ENCODE measurements at places on chromosomes 4 and X.

DNA sequence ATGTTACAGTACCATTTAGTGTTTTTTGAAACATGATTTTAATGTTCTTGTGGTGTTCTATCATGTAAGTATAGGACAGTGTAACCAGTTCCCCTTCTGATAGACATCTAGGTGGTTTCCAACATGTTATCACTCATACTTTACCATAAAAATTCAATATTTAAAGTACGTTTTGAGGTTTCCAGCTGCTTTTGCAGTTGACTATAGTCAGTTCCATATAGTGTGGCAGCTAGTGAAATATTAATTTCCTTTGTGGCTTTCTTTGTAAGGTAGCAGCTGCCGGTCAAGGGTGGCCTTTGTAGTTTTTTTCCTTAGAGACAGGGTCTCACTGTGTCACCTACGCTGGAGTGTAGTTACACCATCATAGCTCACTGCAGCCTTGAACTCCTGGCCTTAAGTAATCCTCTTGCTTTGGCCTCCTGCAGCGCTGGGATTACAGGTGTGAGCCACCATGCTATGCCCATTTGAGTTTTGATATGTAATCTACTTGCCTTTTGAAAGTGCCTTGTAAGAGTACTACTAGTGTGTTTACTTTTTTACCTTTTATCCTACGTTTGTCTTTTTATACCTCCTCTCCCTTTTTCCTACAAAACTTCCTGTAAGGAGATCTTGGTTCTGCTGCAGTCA lies 63.0 kb downstream of the ARHGAP10 start:
- no peak for DNase-seq

GRCh38 chr4:105859233-105859632 lies 36.0 kb upstream of the NPNT start:
- no peak for DNase-seq

GRCh38 chr4:168802222-168802621 lies 207.8 kb downstream of the CBR4 start:
- DNase-seq, result no peak

- no peak for DNase-seq
Observed at GRCh38 chr4:122619611-122620010, 1.3 kb downstream of the IL21 start.

- no peak for DNase-seq
Observed at GRCh38 chrX:6852869-6853268, 294.6 kb upstream of the STS start.

DNA sequence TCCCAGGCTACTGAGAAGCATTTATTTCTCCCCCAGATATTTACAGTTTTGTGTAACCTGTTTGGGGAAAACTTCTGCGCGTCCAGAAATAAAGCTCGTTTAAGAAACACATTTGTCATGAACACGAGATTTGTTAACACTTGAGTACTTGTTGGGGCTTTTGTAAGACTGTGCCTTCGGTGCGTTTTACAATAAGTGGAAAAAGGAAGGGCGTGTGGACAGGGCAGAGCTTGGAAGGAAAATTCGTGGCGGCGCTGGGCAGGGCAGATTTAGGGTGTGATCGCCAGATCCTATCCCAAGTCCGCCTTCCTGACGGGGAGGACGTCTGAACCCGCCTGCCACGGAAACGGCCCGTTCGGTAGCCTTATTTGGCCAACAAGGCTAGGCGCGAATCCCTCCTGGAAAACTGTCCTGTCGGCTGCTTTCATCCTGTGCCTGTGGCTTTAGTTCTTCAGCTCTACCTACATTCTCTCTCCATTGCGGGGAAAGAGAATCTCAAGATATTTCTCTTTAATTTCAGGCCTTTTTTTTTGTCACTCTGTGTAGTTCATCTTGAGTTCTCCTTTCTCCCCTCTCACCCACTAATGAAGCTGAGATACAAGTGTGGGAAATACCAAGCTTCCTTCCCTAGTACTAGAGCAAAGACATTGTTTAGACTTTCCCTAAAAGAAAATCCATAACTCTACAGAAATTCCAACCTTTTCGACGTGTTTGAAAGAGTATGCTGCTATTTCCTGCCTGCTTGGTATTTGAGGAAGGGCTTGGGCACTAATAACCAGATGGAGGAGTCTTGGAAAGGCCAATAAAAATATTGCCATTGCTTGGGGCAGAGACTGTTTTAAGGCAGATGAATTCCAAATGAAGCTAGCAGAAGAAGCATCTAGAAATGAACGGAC lies 982 bp downstream of the PDLIM5 start:
- no peak for DNase-seq

GRCh38 chr4:134687646-134688628 lies 486.3 kb upstream of the PABPC4L start:
- no peak for DNase-seq

DNA sequence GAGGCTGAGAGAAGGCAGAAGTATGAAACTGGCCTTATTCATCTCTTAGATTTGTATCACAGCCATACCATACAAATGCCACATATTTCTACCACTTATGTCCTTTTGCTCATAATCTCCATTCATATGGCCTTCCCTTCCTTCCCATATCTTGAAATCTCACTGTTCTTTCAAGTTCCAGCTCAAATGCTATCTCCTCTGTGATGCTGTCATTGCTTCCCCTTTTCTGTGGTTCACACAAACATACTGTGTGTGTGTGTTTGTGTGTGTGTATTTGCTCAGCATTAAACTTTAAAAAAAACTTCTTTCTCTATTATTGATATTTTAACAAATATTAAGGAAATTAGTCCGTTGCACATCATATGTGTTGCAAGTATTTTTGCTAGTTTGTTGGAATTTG lies 26.7 kb downstream of the PHKA1 start:
- no peak for DNase-seq

GRCh38 chr4:113880240-113881028 lies 99.0 kb downstream of the ARSJ start:
- DNase-seq, result no peak

GRCh38 chrX:17495052-17495451 lies 120.1 kb downstream of the NHS start:
- DNase-seq, result no peak

DNA sequence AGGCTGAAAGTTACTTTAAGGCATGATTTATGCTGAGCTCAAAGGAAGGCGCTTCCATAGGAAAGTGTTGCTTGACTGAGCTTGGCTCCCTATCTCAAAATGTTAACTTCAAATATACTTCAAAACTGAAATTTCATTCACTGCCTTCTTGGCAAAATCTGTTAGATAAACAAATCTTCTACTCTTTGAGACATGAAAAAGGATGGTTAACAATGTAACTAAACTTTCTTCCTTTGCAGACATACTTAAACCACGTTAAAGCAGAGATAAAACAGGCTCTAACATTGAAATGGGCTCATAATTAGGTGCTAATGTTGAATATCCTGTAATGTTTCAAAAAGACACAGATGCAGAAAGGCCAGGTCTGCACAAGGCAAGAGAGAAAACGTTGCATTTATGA lies 110.4 kb downstream of the AMELX start:
- DNase-seq, result no peak

DNA sequence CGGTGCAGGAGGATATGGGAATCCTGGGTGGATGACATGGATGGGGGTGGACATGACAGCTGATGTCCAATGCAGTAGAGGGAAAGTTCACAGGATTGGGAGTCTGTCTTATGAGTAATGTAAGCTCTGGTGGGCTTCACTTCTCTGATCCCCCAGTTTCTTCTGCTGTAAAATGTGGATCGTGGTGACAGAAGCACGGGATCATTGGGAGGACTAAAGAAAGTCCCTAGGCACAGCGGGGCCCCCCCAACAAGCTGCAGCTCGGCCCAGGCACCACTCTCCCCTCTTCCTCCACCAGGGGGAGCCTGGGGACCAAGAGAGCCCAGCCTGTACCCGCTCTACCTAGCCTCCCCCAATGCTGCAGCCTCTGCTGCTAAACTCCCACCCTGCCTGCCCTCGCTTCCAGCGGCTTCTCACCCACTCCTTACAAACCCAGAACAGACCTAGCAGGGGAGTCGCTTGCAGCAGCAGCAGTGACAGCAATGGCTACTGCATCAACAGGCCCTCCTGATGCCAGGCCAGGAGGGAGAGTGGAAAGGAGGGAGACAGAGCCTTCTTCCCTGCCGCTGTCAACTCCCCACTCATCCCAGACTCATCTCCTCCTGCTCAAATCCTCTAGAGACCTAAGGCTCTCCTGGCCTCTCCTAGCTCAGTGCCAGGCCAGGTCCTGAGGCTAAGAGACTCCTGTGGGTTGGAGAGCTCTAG lies 36.1 kb upstream of the IQSEC2 start:
- DNase-seq, result peak; percentile 49

DNA sequence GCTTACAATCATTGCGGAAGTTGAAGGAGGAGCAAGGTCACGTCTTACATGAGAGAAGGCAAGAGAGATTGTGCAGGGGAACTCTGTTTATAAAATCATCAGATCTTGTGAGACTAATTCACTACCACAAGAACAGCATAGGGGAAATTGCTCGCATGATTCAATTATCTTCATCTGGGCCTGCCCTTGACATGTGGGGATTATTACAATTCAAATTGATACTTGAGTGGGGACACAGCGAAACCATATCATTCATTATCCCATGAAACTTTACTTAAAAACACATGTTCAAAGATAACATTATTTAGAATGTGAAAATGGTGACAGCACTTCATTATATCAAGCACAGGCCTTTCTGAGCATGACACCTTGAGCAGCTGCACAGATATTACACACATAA lies 1087.8 kb downstream of the C4orf33 start:
- no peak for DNase-seq

DNA sequence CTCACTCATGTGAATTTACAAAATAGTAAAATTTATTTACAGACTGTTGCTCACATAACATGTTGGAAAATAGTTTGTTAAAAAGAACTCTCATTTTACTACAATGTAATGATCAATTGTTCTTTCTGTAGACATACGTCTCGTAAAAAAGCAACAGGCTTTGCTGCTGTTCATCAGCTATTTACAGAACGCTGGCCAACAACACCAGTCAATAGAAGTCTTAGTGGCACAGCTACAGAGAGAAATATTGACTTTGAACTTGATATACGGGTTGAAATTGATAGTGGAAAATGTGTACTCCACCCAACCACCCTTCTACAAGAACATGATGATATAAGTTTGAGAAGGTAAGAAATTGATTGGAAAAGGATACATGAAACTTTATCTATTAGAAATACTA lies 47.6 kb upstream of the ADAD1 start:
- DNase-seq, result no peak

DNA sequence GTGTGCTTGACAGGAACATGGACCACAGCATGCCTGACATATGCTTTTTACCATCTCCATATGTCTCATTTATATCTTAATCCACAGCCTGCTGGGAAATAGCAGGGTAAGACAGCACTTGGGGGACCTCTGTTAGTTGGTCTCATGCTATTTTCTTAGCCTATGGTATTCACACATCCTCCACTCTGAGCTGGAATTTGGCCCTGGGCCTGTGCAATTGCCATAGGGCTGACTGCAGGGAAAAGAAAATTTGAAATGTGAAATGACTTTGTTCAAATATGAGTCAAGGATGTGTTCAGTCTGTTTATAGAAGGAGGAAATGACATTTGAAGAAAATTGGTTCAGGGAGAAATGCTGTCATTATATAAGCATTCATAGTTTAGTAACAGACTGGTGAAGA lies 9.6 kb upstream of the MAP7D3 start:
- no peak for DNase-seq

GRCh38 chr4:87950493-87950892 lies 25.0 kb upstream of the SPP1 start:
- no peak for DNase-seq

DNA sequence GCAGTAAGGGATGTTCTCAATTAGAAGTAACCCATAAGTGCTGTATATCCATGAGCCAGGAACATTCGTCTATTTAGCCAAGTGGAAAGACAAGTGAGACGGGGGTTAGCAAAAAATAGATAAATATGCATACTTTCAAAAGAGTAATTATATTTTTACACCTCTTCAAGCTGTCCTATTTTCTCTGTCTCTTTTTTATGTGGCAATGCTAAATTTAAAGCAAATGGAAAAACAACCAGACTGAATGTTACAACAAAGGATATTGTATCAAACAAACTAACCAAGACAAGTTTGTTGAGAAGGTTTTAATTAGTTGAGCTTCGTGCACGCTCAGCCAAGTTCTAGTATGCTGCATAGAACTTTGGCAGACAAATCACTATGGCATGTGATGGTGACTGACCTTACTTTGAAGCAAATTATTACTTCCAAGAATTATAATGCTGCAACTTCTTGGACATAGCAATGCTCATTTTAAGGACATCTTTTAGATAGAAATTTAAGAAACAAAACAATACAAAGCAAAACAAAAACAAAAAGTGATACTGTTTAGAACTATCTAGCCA lies 61.4 kb upstream of the TMEM150C start:
- DNase-seq, result no peak

DNA sequence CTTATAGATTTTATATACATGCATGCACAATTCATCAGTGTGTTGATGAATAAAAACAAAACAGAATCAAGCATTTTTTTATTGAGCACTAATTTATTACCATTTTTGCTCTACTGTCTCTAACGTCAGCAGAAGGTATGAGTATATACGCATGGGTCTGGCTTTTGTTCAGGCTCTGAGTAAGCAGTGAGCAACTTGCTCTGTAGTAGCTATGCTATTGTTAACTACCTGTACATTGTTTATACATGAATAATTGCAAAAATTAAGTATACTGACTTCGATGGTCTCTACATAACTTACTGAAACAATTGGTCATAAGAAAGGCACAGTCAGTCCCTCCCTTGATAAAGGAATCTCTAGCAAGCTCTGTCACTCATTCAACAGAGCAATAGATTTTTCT lies 122.9 kb downstream of the RS1 start:
- no peak for DNase-seq

DNA sequence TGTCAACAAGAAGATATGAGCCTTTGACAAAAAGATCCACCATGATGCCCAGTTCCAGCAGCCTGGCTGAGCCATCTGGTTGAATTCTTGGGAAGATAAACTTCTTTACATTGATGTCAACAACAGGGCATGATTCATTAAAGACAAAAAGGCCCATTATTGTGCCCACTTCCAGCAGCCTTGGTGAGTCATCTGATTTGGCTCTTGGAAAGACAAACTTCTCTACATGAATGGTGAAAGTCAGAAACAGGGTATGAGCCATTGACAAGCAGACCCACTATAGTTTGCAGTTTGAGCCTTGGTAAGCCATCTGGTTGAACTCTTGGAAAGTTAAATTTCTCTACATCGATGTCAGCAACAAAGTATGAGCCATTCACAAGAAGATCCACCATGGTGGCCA lies 4.1 kb upstream of the CSF2RA start:
- DNase-seq, result no peak

DNA sequence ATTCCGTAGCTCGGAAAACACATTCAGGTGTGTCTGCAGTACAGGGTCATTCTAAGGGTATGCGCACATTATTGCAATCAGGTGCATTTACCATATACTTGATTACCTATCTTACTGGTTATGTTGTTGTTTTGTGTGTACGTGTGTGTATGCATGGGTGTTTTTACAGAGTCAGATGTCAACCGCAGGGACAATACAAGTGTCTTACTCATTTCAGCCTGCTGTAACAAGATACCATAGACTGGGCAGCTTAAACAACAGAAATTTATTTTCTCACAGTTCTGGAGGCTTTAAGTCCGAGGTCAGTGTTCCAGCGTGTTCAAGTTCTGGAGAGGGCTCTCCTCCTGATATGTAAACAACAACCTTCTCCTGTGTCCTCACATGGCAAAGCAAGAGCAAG lies 316.7 kb downstream of the DMD start:
- no peak for DNase-seq

- DNase-seq, result no peak
Observed at GRCh38 chr4:25823632-25824031, 39.2 kb downstream of the SEL1L3 start.

GRCh38 chr4:173367946-173368345 lies 2.8 kb upstream of the SAP30 start:
- no peak for DNase-seq

- no peak for DNase-seq
Observed at GRCh38 chr4:138259271-138259670, 17.1 kb upstream of the SLC7A11 start.

All from activated CD8-positive, alpha-beta memory T cell treated with anti-CD3 and anti-CD28 coated beads for 4 hours (primary cell).